ENCODE measurements at places on chromosomes 7 and 10.

- DNase-seq = no peak
Observed at GRCh38 chr7:132065989-132066603, 509.7 kb upstream of the PODXL start.

DNA sequence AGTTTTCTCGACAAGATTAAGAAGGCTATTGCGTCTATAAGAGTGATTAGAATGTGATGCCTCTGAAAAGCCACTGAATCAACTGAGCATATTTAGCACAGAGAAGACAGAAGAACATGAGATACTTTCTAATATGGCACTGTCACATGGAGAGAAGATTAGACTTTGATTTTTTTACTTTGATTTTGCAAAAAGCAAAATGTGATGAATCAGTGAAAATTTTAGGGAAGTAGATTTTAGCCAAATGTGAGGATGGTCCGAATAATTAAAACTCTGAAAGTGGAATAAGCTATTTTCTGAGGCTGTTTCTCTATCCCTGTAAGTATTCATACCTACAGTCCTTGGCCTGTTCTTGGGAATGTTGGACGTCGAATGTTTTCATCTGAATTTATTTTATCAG is 11.8 kb downstream of the MDFIC start:
- no peak for DNase-seq

DNA sequence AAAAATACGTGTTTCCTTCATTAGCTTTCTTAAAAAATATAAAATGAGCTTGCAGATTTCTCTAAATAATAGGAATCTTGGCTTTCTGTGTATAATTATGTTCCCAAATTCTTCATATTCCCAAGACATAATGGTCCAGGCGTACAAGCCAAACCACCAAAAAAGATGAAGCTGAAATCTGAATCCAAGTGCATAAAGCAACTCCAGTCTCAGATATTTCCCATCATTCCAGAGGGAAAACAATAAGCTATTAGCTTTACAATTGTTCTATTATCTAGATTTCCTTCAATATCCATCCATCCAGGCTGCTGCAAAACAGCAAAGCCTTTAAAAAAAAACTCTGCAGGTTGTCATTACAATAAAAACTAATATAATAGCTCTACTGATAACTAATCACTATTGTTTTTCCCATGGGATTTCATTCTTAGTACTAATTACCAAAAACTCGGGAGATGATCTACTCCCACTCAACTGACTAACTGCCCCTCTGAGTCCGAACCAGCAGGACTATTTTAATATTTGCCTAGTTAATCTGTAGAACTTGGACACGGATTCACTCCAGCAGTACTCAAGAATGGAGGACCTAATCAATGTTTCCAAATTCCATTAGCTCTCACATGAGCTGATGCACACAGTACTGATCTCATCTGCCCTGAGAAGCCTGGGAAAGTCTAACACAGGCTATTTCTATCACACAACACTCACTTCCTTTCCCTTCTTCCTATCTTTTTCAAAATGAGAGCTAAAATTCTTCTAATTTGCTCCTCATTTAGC is 108.9 kb upstream of the ASAH2 start:
- no peak for DNase-seq

DNA sequence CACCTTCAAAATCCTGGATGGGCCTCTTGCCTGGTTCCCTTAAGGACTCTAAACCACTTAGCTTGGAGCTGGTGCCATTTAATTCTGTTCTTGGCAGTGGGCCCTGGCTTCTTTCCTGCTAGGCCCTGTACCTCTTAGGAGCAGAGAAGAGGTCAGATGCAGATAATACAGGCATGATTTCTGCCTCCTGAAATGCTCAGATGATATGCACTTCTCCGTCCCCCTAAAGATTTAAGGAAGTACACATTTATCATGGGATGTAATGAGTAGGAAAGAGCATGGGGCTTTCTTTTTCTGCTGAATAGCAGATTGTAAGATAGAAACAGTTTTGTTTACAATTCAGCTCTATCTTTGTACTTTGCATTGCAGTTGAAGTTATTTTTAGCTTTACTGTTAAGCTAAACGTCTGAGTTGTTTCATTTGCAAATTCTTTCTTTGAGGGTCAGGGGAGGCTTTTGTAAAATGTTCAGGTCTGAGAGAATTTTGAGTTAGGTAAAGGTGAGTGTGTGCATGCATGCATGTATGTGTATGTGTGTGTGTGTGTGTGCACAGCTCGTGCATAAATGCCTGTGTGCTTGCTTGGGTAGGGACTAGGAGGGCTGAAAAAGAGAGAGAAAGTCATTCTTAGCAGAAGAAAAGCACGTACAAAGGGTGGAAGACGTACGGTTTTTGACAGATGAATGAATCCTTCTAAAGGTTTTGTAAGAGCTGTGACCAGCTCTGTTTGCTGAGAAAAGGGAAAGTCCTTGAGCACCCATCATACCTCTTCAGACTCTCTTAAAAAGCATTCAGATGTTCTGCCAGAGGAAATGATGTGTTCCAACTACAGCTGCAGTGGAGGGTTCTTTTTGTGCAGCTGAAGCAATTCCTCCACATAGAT is 364.2 kb downstream of the AUTS2 start:
- DNase-seq = no peak

DNA sequence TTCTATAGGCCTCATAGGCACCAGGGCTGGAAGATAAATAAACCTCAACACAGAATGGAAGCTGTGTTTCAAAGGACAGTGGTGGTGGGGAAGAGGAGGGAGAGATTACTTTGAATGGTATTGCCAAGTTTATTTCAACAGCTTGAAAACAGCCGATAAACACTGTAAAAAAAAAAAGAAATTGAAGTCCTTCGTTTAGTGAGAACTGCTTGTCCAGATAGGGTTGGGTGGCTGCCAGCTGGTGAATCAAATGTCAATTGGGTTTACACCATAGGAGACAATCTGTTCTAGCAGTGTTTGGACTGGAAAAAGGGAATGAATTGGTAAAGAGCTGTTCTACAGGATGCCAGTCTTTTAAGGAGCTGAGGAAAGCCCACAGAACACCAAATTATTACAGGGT is 254.8 kb downstream of the PHF14 start:
- no peak for DNase-seq

GRCh38 chr7:32522746-32523530 is 27.6 kb downstream of the AVL9 start:
- no peak for DNase-seq

DNA sequence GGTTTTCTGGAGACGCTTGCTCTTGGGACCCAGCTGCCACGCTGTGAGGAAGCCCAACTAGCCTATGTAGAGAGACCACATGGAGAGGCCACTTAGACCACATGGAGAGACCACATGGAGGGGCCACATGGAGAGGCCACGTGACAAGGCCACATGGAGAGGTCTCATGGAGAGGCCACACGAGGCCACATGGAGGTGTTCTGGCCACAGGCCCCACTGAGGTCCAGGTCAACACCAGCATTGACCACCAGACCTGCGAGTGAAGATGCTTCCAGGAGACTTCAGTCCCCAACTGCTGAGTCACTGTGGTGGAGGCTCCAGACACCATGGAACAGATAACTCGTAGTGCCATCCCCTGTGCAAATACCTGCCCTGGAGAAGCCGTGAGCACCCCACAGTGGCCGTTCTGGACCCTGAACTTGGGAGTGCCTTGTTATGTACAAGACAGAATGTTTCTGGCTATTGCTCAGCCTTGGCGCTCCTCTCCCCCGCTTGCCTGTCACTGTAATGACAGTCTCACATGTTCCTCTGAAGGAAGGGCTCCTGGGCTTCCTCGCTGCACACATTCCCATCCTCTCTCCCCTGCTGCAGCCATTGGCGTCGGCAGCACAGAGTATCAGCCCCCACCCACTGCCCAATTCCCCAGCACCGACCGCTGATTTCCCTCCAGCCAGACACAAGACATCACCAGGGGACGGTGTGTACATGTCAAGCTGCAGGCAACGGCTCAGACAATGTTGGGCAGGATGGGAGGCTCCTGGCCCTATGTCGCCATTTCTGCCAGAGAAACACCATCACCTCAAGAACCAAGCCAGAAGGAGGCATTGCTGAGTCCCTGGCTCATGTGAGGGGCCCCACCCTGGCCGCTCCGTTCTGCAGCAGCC is 49.0 kb upstream of the TNRC18 start:
- DNase-seq = no peak

DNA sequence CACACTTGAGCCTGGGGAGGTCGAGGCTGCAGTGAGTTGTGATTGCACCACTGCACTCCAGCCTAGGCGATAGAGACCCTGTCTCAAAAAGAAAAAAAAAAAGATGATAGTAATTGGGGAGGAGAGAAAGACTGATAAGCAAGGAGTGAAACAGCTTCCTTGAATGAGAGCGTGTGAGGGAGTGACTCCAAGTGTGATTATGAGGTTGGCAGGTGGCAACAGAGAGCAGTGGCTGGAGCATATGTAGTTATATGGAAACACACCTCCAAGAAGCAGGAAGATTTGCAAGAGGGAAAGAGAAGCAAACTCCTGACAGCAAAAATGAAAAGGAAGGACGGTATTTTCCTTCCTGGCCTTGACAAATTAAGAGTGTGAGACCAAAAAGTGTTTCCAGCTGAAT is 50.4 kb downstream of the VKORC1L1 start:
- no peak for DNase-seq

- DNase-seq = no peak
Observed at GRCh38 chr7:120165227-120165626, 107.7 kb upstream of the KCND2 start.

- no peak for DNase-seq
Observed at GRCh38 chr10:102467971-102468438, 16.7 kb upstream of the C10orf95 start.

GRCh38 chr7:45917658-45918057 is 3.4 kb downstream of the IGFBP3 start:
- DNase-seq = no peak

- no peak for DNase-seq
Observed at GRCh38 chr7:151710121-151710640, 166.7 kb downstream of the PRKAG2 start.

All from NCI-H2081 treated with DMSO at 0.1 percent for 48 hours (cell line).